ENCODE measurements at places on chromosomes 1 and 21.

DNA sequence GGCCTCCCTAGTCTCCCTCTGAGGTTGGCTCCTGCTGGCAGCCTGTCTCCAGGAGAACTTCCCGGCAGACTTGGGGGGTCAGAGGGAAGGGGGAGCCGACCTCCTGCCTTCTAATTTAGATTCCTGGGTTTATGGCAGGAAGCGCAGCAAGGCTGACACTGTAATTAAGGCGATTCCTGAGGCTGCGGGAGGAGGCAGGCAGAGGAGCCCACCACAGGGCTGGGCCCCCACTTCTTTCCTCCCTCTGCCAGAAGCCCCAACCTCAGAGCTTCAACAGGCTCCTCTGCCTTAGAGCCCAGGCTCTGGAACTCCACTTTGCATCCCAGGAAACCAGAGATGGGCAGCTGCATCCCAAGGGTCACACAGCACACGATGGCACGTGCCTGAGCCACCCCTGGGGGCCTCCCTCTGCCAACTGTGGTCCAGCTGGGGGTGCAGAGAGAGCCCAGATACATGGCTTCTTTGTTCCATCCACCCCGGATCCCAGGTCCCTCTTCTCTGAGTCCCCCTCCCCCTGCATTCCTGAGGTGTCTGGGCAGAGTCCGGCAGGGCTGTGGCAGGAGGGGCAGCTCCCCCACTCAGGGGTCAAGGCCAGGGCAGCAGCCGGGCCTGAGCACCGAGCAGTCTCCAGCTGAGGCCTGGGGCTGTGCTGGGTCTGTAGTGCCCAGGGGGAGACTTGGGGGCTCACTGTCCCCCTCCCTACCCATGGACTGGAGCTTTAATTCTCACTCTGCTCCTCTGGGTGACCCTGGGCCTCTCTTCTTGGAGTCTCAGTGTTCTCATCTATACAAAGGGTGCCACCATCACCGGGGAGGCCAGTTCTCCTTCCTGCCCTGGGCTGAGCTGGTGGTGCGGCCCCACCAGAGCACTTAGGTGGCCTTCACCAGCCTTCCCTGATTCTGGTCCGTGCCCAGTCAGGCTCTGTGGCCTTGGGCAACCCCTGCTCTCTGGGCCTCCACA lies 39.4 kb upstream of the FAM131C start:
- no peak for DNase-seq

DNA sequence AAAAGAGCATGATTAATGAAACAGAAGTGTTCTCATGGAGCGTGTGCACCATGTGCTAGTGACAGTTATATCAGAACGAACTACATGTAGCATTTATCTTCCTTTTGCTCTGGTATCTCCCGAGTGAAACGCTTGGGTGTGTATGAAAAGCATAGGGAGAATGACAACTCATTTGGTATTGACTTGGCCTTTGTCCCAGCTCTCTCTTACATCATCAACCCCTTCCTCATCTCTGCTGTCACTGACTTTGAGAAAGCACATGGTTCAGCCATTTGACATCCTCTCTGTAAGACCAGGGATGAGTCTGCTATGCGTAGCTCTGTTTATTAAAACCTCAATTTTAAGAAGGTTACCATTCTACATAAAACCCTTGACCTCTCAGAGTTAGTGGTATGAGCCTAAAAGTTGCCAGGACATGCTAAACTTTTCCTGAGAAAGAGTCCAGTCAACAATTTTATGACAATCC lies 201.0 kb downstream of the NRIP1 start:
- DNase-seq, result no peak

DNA sequence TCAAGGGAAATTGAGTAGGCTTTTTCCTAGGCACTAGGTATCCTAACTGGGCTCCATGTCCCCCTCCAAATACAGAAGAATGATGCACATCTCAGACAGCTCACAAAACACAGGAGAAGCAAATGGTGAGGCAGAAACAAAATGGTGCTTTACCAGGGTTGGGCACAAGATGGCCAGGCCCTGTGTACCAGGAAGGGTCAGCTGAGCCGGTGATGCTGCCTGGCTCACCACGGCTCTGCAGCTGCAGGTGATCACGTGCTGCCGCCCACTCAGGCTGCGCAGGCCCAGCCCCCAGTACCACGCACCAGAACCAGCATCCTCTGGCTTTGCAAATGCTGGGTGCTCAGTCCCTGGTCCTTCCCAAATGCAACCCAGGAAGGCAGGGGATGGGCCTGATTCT lies 993 bp upstream of the DSCAM start:
- DNase-seq, result no peak

- no peak for DNase-seq
These were observed 118.4 kb downstream of the RERE start for GRCh38 chr1:8698937-8699447.
